ENCODE measurements at places on chromosomes 7 and 10. TPM values are rescaled to one million over a fixed set of nuclear protein-coding genes. Genes with fewer than 3 reads are reported as not detected.

Gene OR6V1
- total RNA-seq, result not detected

Gene NODAL
- total RNA-seq, result not detected

Gene AOAH
- total RNA-seq, result not detected

Gene BAIAP2L1
- 1.7 TPM for total RNA-seq

Gene SPDYE11
- not detected for total RNA-seq

Gene METTL27
- 51.5 TPM for total RNA-seq

Gene LIPF
- not detected for total RNA-seq

Gene SYCE1
- not detected for total RNA-seq

Gene NEURL1
- 1.00 TPM for total RNA-seq

Gene LIPM
- total RNA-seq, result not detected

Gene POLL
- total RNA-seq, result 11.8 TPM

All from uterine smooth muscle cell (primary cell).